ENCODE measurements at places on chromosomes 2 and 18.

- H3K27ac ChIP-seq: no peak overlapping the region
- H3K4me3 ChIP-seq: no peak overlapping the region
- H3K36me3 ChIP-seq: no peaks in the 10 kb centered on the region
Measured at GRCh38 chr2:28492282-28492681, 3.6 kb upstream of the PLB1 start.

GRCh38 chr2:191243154-191243553 is 2.0 kb upstream of the MYO1B start:
- peaks cover 4% of the 10 kb centered on the region for H3K27me3 ChIP-seq
- no peaks in the 10 kb centered on the region for H3K36me3 ChIP-seq
- no peak for DNase-seq
- H3K4me1 ChIP-seq: peaks cover 16% of the 10 kb centered on the region
- H3K27ac ChIP-seq: no peak overlapping the region

- no peak overlapping the region for H3K27ac ChIP-seq
- no peaks in the 10 kb centered on the region for H3K36me3 ChIP-seq
- no peaks in the 10 kb centered on the region for H3K4me1 ChIP-seq
- peaks cover 13% of the 10 kb centered on the region for H3K27me3 ChIP-seq
Measured at GRCh38 chr2:65656160-65656718, 223.8 kb upstream of the SPRED2 start.

DNA sequence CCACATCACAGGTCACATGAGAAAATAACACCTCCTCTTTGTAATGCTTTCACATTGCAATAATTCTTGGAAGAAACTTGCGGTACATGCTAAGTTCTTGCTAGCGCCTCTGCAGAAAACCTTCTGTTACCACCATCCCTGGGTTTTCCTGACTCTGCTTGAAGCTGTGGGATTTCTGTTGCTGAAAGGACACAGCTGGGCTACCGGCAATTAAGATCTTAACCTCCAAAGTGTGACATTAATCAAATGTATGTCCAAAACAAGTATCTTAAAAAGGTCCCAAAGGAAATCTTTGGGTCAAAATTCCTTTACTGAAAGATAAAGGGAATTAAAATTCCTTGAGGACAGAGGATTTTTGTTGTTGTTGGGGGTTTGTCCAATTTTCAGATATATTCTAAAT is 7.5 kb downstream of the CCBE1 start:
- H3K36me3 ChIP-seq: no peaks in the 10 kb centered on the region
- DNase-seq: no peak
- no peaks in the 10 kb centered on the region for H3K4me1 ChIP-seq
- H3K27me3 ChIP-seq: peaks cover 33% of the 10 kb centered on the region
- no peak overlapping the region for H3K27ac ChIP-seq

GRCh38 chr2:46956981-46957531 is 41.5 kb upstream of the MCFD2 start:
- no peak for DNase-seq
- no peak overlapping the region for H3K4me3 ChIP-seq
- no peaks in the 10 kb centered on the region for H3K27me3 ChIP-seq
- H3K27ac ChIP-seq: no peak overlapping the region

DNA sequence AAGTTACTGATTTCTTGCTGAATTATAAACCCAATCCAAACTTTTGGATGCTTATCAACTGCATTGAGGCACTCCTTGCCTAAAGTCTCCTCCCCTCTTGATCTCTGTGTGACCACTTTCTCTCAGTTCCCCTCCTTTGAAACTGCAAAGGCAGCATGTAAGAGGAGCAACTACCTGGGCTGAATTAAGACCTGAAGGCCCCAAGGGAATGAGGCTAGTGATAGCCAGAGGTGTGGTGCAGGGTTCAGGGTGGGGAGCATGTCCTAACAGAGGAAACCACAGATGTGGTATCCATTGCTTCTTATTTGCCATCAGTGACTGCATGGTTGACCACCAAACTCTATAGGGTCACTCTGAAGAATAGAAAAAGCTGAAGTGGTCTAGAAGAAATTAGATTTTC is 557.9 kb downstream of the TNS1 start:
- no peak overlapping the region for H3K4me3 ChIP-seq
- no peaks in the 10 kb centered on the region for H3K27me3 ChIP-seq
- H3K4me1 ChIP-seq: peaks cover 5% of the 10 kb centered on the region
- peaks cover 1% of the 10 kb centered on the region for H3K36me3 ChIP-seq
- no peak for DNase-seq
- H3K27ac ChIP-seq: no peak overlapping the region

- no peak overlapping the region for H3K4me3 ChIP-seq
- no peak overlapping the region for H3K27ac ChIP-seq
- H3K27me3 ChIP-seq: peaks cover 14% of the 10 kb centered on the region
- no peaks in the 10 kb centered on the region for H3K36me3 ChIP-seq
- no peak for DNase-seq
- H3K4me1 ChIP-seq: no peaks in the 10 kb centered on the region
Measured at GRCh38 chr2:100653449-100654035, 90.7 kb downstream of the PDCL3 start.

DNA sequence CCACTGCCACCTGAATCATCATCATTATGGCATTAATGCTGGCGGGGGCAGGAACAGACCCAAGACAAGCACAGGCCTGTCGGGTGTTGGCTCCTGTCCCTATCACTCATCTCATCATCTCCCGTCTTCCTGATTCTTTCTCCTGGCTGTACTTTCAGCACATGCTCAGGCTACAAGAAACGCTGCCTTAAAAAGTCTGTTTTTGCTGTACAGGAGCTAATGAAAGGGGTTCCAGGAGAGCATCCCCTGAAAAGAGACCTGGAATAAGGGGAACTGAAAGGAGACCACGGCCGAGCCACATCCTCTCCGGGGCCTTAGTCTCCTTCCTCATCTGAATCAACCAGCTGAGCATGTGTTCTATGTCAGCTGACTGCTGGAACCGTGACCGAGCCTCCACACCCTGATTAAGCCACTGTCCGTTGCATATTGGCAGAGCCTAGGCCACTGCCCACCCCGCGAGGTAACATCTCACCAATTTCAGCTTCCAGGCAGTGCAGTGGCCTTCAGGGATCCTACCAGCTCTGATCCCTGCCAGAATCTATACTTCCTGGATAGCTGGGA is 62.6 kb downstream of the DNMT3A start:
- H3K27me3 ChIP-seq: no peaks in the 10 kb centered on the region
- peak; percentile 54 for DNase-seq
- peak overlapping the region; percentile 85 for H3K27ac ChIP-seq
- H3K4me1 ChIP-seq: peaks cover 71% of the 10 kb centered on the region
- H3K4me3 ChIP-seq: peak overlapping the region; percentile 75

- no peak for DNase-seq
- H3K4me1 ChIP-seq: no peaks in the 10 kb centered on the region
- H3K36me3 ChIP-seq: no peaks in the 10 kb centered on the region
- no peak overlapping the region for H3K27ac ChIP-seq
- no peak overlapping the region for H3K4me3 ChIP-seq
- peaks cover 3% of the 10 kb centered on the region for H3K27me3 ChIP-seq
Measured at GRCh38 chr18:48228301-48228715, 180.9 kb downstream of the ZBTB7C start.

- no peaks in the 10 kb centered on the region for H3K36me3 ChIP-seq
- no peak overlapping the region for H3K4me3 ChIP-seq
- H3K4me1 ChIP-seq: peaks cover 2% of the 10 kb centered on the region
- no peak for DNase-seq
- H3K27ac ChIP-seq: no peak overlapping the region
- H3K27me3 ChIP-seq: peaks cover 10% of the 10 kb centered on the region
Measured at GRCh38 chr2:17313261-17313660, 205.0 kb downstream of the RAD51AP2 start.

DNA sequence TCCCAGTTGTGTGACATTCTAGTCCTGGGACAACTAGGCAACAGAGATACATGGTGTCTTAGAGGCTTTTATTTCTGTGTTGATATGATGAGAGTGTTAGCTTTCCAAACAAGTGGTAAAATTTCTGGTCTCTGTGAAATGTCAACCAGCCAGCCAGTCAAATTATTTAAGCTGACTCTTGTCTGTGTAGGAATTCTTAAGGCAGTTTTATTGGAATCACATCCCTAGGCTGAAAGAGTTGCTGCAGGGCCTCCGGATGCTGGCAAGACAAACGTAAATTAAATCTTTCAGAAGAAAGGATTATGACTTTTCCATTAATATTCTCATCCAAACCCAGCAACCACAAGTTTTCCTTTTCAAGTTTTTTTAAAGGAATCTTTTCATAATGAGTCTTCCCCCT is 44.6 kb downstream of the SERPINB7 start:
- H3K27ac ChIP-seq: no peak overlapping the region
- DNase-seq: no peak
- no peaks in the 10 kb centered on the region for H3K4me1 ChIP-seq
- no peaks in the 10 kb centered on the region for H3K36me3 ChIP-seq
- peaks cover 13% of the 10 kb centered on the region for H3K27me3 ChIP-seq

DNA sequence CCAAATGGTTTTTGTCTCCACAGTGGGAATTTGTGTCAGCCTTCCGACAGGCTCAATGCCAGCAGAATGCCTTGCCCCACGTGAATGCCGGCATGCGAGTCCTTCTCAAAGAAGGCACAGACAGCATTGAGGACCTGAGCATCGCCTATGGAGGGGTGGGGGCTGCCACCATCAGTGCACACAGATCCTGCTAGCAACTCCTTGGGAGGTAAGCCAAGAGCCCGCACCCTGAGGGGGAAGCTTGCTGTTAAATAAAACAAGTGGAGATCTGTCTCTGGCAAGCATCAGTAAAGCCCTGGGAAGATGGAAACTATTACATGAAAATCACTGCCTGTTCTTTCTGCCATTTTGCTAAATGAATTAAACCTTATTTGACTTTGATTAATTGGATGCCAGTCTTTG is 67.5 kb upstream of the BZW1 start:
- H3K27me3 ChIP-seq: no peaks in the 10 kb centered on the region
- no peaks in the 10 kb centered on the region for H3K4me1 ChIP-seq
- DNase-seq: no peak
- H3K27ac ChIP-seq: no peak overlapping the region

- no peak overlapping the region for H3K27ac ChIP-seq
- H3K4me3 ChIP-seq: peak overlapping the region; percentile 85
- H3K36me3 ChIP-seq: no peaks in the 10 kb centered on the region
- H3K4me1 ChIP-seq: peaks cover 24% of the 10 kb centered on the region
- DNase-seq: no peak
Measured at GRCh38 chr18:57801761-57802212, 1.3 kb downstream of the ATP8B1 start.

DNA sequence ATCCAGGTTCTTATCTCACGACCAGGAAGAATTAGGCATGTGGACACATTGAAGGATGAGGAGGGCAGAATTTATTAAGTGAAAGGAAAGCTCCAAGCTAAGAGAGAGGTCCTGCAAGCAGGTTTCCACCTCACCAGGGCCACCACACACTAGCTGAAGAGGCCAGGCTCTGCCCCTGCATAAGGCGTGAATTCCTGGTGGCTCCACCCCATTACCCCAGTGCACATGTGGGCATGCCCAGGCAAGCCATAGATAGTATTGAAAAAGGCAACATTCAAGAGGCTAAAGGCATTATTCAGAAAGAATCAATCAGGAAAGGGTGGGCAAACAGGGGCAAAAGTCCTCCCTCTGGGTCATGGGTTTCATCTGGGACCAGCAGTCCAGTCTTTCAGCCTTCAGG is 30.9 kb upstream of the GRP start:
- H3K4me3 ChIP-seq: no peak overlapping the region
- no peak for DNase-seq
- H3K27me3 ChIP-seq: peaks cover 3% of the 10 kb centered on the region
- H3K4me1 ChIP-seq: no peaks in the 10 kb centered on the region
- H3K27ac ChIP-seq: no peak overlapping the region
- no peaks in the 10 kb centered on the region for H3K36me3 ChIP-seq

DNA sequence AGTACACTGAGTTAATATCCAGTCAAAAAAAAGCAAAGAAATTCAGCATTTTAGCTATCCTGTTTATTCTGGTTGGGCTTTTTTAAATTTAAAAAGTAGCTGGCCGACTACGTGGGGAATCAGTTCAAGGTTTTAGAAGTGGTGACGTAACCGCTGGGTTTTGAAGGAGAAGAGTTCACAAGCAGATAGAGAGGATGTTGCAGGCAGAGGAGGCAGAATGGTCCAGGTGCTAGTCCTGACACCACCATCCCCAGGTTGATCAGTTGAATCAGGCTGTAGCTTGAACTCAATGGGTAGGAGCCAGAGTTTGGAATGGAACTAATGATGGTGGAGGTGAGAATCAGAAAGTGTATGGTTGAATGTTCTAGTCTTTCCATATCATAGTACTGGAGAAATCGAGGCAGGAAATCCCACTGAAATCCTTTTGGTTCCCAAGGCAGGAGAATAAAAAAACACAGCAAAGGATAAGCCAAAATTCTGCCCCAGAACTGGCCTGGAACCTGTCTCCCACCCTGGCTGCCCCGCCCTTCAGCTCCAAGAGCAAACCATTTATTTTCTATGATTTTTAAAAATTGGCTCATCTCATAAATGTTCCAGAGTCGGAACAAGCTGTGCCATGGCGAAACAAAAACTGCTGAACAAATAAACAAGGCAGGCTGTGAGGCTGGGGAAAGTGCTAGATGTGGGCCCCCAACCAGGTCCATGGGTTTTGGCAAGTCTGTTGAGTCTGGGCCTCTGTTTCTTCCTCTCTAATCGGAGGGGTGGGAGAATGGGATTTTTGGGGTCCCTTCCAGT is 44.0 kb downstream of the SLC4A1AP start:
- H3K4me1 ChIP-seq: peaks cover 3% of the 10 kb centered on the region
- H3K4me3 ChIP-seq: no peak overlapping the region
- no peaks in the 10 kb centered on the region for H3K36me3 ChIP-seq

- peaks cover 2% of the 10 kb centered on the region for H3K27me3 ChIP-seq
- no peak for DNase-seq
- H3K27ac ChIP-seq: no peak overlapping the region
- no peak overlapping the region for H3K4me3 ChIP-seq
- no peaks in the 10 kb centered on the region for H3K36me3 ChIP-seq
Measured at GRCh38 chr2:198385856-198386255, 581.5 kb downstream of the PLCL1 start.

DNA sequence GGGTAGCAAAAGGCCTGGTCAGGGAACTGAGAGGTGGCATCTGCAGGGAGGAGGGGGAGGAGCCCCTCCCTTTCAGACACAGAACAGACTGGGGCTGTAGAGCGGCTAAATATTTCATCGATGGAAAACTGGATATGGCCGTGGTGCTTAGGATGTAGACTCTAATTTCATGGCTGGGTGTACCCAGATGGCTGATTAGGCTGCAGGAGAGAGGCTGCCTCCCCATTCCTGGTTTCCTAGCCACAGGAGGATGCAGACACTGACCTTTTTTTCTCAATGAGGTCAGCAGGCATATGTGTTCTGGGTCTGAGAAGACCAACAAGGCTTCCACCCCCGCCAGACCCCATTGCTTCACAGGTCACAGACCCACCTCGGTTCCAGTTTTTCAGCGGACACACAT is 79.3 kb upstream of the STPG4 start:
- no peak overlapping the region for H3K27ac ChIP-seq
- no peaks in the 10 kb centered on the region for H3K36me3 ChIP-seq
- no peaks in the 10 kb centered on the region for H3K4me1 ChIP-seq
- no peak overlapping the region for H3K4me3 ChIP-seq
- H3K27me3 ChIP-seq: no peaks in the 10 kb centered on the region

Measured in activated B cell treated with CpG ODN at 0.5 μM for 24 hours (primary cell).